ENCODE measurements at places on chromosomes 3 and 15.

DNA sequence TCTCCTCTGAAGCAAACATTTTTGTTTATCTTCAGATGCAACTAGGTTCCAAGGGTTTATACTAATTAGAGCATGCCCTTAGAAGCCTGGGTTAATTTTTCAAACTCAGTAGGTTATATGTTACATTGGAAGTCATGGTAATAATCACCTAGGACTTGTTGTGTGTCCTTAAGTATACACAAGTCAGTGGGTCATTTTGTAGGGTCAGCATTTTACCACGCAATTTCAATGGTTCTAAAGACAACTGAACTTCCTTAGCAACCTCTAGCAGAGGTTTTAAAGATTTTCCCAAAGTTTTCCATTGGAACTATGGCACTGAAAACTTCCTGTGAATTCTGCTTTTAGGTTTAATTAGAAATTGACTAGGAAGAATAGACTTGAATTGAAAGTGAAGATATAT is 99.6 kb upstream of the NANOGP8 start:
- no peak for DNase-seq

GRCh38 chr3:45496555-45496954 is 98.0 kb upstream of the LIMD1 start:
- DNase-seq, result no peak

DNA sequence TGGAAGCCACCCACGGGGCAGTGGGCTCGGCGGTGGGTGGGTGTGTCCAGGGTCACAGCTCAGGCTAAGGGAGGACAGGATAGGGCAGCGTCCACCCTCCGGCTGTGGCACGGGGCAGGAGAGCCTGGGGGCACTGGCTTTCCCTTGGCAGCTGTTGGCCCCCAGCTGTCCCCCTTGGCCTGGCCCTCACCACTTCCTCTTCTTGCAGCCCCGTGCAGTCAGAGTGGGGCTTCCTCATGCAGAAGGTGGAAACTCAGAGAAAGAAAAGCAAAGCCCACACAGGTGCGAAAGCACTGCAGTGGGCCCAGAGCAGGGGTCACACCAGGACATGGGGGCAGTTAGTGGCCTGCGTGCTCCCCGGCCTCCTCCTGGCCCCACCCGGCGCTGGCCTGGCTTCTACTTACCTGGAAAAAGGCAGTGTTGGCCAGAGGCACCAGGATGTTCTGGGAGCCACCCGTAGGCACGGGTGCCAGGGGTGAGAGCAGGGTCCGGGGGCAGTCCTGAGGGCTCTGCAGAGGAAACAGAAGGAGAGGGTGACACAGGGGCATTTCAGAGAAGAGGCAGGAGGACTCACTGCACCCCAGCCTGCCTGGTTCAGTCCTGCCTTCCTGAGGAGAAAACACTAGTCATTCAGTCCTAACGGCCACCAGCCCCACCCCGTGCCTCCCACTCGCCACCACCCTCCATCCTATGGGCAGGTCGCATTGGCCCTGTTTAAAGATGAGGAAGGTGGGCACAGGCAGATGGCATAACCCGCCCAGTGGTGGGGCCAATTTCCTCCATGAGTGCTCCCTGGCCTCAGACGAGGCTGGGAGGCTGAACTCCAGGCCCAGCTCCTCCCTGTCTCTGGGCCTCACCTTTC is 28.3 kb downstream of the PLXND1 start:
- peak; percentile 64 for DNase-seq

- no peak for DNase-seq
Observed at GRCh38 chr3:168047190-168047795, 48.4 kb downstream of the GOLIM4 start.

DNA sequence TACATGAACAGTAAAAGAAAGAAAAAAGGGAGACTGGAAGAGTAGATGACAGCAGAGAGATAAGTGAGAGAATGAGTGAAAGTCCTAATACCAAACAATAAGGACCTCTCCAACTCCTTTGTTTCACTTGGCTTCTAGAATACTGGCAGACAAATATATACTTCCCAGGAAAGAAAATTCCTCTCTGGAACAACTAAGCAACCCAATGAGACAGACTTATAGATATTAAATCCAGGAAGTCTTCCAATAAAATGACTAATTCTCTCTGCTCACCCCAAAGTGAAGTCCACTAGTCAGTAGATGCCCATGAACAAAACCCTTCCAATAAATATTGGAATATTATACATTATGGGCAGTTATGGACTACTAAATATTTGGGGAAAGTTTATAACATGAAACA is 114.2 kb downstream of the NEDD4 start:
- no peak for DNase-seq

- no peak for DNase-seq
Observed at GRCh38 chr3:66001626-66002025, 37.1 kb downstream of the MAGI1 start.

DNA sequence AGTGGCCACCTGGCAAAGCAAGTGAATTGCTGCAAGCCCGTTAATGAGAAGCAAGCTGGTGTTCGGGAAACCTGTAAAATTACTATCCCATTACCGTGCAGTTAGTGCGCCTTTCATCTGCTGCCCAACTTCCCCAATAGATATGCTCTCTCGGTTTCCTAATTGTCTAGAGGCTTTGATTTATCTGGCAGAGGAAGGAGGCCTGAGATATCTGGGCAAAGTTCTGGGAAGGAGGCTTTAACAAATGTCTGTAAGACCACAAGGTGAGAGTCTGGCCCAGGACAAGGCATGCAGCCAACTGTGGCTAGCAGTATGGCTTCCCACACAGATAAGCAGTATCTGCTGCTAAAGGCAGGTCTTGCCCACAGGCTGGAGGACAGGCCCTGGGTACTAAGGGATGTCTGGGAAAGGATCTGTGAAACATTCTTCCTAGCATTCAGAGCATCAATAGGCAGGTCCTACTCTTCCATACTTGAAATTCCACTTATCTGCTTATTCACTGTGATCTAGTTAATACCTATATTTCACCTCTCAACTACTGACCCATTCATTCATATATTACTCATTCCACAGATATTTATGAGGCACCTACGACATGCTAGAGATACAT is 130.0 kb upstream of the SLC2A2 start:
- no peak for DNase-seq

GRCh38 chr3:10524270-10524669 is 18.9 kb upstream of the ATP2B2 start:
- peak; percentile 33 for DNase-seq

DNA sequence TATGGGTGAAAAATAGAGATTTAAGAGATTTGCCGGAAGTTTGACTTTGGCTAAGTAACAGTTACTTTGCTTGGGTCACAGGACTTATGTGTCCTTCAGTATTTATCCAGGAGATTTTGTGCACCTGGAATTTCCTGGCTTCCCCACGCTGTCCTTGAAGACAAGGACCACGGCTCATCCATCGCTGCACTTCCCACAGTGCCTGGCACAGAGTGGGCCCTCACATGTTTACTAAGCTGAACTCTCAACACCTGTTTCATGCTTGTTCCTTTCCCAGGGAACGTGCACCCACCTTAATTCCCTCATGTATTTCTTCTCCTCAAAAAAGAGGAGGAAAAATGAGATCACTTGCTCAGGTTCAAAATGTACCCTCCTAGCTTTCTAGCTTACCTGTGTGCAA is 32.0 kb downstream of the CA12 start:
- DNase-seq, result no peak

DNA sequence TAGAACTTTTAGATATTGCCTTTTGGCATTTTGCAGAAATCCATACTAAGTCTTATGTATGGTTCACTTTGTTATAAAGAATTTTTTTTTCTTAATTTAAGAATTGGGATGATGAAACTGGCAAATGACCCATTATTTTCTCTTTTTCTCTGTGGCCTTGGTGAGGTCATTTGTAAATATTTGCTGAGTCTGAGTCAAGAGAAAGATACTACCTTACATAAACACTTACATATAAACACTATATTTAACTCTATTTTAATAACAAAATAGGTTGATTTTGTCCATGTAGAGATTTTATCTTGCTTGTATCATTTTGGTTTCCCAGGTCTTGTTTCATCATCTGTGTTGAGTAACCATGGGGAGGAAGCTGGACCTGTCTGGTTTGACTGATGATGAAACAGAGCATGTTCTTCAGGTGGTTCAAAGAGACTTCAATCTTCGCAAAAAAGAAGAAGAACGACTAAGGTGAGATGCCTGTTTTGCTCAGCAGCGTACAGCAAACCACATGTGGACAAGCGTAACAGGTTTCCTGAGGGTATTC is 91.1 kb downstream of the MYRIP start:
- no peak for DNase-seq

DNA sequence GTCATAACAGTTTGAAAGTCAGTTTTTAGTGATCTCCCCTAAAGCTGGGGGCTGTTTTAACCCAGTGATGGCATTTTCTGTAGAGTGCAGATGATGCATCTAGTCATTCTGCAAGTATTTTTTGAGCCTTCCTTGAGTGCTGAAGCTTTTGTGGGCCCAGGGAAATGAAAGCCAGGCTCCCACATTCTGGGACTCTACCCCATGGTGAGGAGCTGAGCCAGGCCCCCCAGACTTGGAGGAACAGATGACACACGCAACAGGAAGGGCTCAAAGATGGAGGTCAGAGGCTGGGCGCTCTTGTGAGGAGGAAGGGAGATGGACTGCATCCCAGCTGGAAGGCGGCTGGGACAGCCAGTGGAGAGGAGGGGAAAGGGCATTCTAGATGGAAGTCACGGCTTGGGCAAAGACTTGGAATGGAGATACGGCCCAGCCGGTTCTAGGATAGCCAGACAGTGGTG is 40.8 kb downstream of the MRAS start:
- no peak for DNase-seq

GRCh38 chr3:129954514-129954913 is 20.0 kb upstream of the TRH start:
- no peak for DNase-seq

- DNase-seq, result no peak
Observed at GRCh38 chr15:41483115-41483514, 10.6 kb upstream of the ITPKA start.

DNA sequence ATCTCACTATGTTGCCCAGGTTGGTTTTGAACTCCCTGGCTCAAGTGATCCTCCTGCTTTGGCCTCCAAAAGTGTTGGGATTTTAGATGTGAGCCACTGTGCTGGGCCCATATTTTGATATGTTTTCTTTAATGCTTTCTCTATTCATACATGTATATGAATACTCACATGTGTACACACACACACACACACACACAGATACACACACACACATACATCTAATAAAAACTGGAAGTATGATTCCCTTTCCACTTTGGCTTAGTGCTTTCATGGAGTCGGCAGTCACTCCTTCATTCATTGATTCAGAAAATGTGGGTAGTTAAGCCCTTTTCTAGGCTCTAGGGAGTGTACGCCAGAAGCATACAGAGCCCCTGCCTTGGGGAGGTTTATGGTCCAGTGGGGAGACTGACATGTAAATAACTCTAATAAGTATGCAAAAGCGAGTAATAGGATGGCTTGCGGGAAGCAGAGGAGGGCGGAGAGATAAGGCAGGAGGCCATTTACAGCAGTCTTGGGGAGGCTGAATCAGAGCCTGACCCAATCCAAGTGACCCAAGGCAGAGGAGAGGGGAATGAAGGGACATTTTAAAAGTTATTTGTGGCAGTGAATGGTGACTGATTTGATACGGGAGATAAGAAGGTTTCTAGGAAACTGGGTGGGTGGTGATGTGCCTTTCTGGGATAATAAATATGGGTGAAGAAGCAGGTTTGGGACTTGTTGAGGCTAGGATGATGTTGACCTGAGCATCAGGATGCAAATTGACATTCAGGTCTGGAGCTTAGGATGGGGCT is 32.5 kb upstream of the TATDN2 start:
- no peak for DNase-seq

- DNase-seq, result no peak
Observed at GRCh38 chr3:6640907-6641306, 220.0 kb upstream of the GRM7 start.

DNA sequence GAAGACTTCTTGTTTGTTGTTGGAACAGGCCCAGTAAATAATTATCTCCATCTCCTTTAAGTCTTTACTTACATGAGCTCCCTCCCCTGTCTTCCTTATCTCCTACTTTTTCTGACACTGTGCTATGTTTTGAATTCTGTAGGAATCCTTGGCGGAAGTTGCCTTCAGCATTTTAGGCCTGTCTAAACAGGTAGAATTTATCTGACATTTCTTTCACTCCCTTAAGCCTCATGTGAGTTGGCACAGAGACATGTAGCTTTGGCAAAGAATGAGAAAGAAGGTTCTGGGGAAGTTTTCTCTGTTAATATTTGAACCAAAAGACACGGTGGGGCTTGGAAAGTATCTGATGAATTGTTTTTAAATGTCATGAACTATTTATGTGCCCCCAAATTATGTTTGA is 8.1 kb downstream of the MCTP2 start:
- DNase-seq, result no peak

- no peak for DNase-seq
Observed at GRCh38 chr3:11735638-11736037, 91.9 kb upstream of the VGLL4 start.

DNA sequence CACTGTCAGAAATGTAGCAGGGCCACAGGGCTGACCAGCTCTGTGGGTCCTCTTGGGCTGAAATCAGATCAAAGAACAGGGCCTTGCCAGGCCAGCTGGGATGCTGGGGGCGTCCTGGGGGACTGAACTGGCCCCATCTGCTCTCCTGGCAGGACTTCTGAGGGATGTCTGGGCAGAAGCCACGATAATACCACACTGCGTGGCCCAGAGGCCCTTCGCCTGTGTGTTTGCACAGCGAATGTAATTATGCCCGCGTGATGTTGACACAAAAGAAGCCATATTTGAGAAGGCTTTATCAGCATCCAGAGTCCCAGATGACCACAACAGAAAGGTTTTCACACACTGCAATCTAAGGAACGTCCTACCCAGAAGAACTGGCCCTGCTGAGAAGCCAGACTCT is 174.0 kb downstream of the RAB11A start:
- DNase-seq, result no peak

DNA sequence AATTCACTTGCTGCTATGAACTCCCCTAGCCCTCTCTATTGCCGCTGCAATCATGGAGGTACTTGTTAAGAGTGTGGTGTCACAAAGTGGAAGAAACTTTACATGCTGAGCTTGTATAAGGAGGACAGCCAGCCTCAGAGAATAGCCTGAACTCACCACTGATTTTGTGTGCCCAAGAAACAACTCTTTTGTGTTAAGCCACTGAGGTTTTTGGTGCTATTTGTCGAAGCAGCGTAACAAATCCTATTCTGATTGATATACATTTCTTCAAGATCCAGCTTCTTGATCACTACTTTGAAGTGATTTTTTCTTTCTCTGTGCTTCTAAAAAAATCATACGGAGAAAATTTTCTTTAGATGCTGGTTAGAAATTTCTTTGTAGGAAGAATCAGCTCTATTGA is 132.4 kb downstream of the MEIS2 start:
- no peak for DNase-seq

- DNase-seq, result no peak
Observed at GRCh38 chr3:184320104-184320445, 5.7 kb downstream of the EIF4G1 start.

- DNase-seq, result no peak
Observed at GRCh38 chr3:142270407-142270806, 45.0 kb upstream of the GK5 start.

GRCh38 chr3:186973702-186974101 is 43.4 kb downstream of the ST6GAL1 start:
- no peak for DNase-seq

GRCh38 chr3:124787476-124788195 is 57.4 kb downstream of the UMPS start:
- no peak for DNase-seq

Data from activated CD8-positive, alpha-beta memory T cell treated with anti-CD3 and anti-CD28 coated beads for 24 hours (primary cell).